ENCODE measurements at places on chromosomes 2 and 18.
A peak's percentile ranks its signal among the peaks of the same experiment; 100 is the strongest.

DNA sequence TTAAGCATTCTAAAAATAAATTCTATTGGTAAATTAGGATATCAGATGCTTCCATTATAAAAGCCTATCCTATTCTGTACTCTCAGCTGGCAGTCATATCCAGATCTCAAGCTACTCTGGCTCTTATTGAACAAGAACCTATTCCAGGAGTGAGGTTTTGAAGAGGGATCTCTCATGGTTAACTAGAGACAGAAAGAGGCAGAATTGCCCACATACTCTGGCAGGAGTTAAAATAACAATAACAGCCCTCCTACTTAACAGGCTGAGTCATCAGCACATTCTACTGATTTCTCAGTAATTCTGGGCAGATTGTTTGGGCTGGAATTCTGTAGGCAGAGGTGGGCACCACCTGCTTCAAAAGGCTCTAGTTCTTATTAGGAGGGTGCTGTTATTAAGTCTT lies 142.0 kb upstream of the UNC80 start:
- DNase-seq, result no peak

DNA sequence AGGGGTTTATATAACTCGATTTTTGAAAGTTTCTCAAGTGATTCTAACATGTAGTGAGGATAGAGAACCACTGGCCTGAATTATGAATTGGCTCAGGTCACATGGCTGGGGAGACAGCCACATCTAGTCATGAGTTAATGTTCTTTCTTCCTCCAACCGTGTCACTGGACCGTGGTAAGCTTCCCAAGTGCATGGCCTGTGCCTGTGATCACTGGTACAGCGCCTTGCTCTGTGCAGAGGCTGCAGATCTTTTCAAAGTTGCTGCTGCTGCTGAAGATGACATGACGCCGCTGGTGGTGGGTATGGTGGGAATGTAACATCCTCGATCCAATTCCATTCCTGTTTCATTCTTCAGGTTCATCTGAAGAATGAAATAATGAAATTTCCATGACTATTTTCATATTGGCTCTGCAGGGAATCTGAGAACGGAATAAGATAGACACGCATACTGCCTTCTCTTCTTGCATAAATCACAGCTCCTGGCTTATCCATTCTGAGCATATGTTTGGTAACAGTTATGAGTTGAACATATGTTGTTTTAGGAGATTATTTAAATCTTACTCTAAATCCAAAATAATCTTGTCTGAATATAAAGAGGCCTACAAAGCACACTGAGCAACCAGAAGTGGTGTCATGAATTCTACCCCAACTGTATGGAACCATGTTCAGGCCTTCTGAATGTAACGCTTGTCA lies 100.5 kb upstream of the THSD7B start:
- no peak for DNase-seq

GRCh38 chr2:134122610-134123009 lies 131.3 kb upstream of the MGAT5 start:
- peak; percentile 15 for DNase-seq

DNA sequence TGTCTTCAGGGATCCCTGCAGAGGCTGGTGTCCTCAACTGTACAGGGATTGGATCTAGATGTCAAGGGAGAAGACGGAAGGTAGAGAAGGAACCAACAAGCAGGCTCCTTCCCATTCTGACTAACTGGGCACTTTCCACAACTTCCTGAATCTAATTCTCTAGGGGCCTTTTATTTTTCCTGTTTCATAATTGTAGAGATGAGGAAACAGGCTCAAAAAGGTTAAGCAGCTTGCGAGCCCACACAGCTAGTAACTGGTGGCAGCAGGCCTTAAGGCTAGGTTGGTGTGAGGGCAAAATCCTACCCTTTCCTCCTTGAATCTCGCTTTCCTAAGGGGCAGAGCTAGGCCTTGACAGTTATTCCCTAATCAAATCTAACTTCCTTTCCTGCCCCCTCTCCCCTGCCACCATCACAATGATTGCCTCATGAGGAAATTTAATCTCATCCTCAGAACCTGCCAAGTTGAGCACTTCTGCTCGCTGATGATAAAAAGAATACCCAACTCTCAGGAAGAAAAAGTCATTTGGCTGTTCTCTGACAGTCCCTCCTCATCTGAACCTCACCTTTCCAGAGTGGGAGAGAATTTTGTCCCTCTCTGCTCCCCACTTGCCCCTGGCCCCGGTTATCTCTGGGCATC lies 35.7 kb upstream of the POLE4 start:
- no peak for DNase-seq

- DNase-seq, result no peak
These were observed 86.6 kb upstream of the TMEM247 start for GRCh38 chr2:46392561-46393346.

DNA sequence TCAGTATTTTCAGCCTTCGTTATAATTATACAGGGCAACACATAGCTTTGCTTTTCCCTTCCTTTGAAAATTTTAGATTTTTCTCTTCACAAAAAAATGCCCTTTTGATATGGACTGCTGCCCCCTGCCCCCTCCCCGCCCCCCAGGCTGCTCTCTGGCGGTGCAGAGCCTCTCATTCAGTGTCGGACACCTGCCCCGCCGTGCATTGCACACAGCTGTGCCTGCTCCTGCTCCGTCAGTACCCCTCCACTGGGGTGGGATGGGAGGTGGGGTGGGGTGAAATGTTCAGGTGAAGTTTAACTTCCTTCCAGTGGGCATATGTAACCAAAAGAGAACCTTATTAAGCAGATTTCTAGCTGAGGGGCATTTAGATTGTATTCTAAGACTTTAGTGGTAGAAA lies 148.0 kb downstream of the CCDC85A start:
- DNase-seq, result no peak

GRCh38 chr2:32457814-32458213 lies 101.0 kb downstream of the BIRC6 start:
- no peak for DNase-seq

DNA sequence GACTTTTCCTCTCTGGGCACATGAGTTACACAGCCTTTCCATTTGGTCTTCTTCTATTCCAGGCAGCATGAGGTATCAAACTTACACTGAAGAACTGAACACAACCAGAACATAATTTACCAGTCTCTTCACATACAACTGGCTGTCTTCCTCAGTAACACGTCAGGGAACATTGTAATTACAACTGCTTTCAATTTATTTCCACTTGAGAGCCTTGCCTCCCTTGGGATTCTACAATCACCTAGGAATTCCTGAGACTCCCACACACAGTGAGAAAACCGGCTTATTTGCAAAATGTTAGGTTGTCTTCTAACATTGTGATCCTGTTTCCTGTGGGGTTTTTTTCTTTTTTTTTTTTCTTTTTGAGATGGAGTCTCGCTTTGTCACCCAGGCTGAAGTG lies 149.9 kb downstream of the TMX3 start:
- DNase-seq, result no peak

DNA sequence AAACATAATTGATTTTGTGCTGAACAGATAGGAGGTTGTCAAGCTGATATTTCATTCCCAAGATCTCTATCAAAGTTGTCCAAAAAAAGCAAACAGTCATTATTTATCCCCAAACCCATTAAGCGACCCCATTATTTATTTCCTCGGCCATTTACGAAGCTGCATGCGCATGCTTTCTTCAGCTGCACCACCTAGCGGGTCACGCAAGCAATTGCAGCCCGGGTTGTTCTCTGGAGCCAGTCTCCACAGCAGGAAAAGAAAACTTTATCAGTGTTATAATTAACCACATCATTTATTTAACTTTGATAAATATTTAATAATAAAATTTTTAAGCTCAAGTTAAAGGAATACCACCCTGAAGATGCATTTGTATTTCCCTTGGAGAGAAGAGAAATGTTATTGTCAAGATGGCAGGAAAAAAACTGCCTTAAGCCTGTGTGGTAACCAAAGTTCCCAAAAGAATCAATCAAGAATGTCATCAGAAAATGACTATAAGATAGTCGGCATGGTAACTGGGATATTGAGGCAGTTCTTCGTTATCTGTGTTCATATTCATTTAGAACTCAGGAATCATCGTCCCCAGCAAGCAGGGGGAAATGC lies 304.7 kb downstream of the FBXO15 start:
- no peak for DNase-seq

GRCh38 chr2:20222769-20223406 lies 2.0 kb downstream of the SDC1 start:
- peak; percentile 69 for DNase-seq

DNA sequence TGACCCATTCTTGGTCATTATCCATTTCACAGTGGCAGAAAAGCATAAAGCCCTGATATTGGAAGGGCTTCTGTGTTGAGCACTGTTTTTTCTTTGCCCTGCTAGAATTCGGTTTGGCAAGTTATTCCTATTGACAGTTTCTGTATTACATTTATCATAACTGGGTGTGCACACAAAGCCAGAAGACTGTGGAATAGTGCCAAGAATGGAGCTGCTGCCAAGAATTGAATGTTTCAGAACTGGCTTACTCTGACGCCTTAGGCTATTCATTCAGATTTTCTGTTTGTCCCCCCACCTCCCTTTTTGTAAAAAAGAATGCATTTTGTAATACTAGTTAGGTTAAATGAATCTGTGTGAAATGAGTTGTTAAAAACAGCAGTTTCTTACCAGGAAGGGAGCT lies 12.7 kb downstream of the KDM3A start:
- no peak for DNase-seq

DNA sequence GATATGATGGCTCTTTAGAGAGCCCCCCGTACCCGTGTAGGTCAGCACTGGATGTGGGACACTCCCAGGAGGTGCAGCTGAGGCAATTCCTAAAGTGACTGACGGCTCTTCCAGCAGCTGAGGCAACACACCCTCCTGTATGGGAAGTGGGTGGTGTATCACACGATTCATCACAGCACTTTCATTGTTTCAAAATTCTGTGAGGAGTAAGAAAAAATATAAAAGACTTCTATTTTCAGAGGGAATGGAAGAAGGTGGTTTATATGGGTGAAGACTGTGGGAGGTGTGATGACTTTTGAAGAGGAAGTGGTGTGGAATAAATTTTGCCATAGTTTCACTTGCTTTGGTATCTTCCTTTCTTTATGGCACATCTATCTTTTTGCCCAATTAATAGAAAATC lies 22.3 kb downstream of the QPCT start:
- DNase-seq, result no peak

- no peak for DNase-seq
These were observed 203.2 kb downstream of the ETAA1 start for GRCh38 chr2:67600222-67600871.

DNA sequence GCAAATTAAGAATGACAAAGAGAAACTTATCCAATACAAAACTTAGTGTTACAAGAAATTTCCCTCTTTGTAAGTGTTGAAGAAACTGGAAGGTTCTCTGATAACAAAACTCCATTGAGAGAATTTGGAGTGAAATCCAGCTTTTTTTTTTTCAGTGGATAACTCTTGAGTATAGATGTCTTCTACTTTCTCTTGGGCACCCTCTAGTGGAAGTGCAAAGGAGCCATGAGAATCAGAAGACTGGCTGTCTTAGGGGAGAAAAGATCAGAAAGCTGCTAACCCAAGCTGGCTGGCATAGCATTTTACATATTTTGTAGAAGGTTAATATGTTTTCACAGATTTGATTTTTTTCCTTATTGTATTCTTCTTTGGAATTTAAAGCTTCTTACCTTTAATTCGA lies 138.8 kb upstream of the SATB2 start:
- no peak for DNase-seq

DNA sequence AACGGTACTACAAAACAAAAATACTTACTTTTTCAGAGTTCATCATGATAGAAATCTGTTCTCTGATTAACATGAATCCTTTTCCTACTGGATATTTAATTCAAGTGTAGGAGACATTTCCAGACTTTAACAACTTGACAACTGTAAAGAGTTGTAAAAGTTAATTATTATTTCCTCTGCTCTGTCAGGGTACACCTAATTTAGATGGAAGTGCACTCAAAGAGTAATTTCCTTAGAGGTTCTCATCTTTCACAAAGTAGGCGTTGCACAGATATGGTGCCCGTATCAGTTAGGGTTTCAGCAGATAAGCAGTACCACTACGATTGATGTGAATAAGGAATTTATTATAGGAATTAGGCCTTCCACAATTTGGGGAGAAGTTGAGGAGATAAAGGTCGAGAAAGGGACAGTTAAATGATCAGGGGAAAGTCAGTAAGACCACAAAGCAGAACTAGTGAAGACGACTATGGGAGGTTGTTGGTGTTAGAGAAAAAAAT lies 16.2 kb upstream of the PDE11A start:
- DNase-seq, result no peak

GRCh38 chr2:232892843-232893242 lies 22.8 kb downstream of the SNORC start:
- DNase-seq, result no peak

GRCh38 chr2:200168641-200169555 lies 137.6 kb upstream of the SPATS2L start:
- no peak for DNase-seq

GRCh38 chr2:161725297-161725696 lies 101.1 kb downstream of the SLC4A10 start:
- no peak for DNase-seq

DNA sequence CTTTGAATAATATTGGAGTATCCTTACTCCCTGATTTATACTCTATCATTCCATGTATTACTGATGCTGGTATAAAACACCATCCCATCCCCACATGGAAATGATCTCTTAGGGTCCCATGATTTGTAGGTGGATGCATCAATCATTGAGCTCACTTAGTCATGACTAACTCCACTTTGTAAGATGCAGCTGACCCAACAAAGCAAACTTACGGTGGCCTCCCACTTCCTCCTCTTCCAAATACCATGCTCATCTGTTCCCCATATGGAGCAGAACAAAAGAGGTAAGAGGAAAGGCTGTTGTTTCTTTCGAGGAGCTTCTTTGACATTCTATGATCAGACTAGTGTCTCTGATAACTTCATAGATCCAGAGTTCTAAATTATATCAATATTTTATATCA lies 640.2 kb upstream of the SLC39A10 start:
- DNase-seq, result no peak

DNA sequence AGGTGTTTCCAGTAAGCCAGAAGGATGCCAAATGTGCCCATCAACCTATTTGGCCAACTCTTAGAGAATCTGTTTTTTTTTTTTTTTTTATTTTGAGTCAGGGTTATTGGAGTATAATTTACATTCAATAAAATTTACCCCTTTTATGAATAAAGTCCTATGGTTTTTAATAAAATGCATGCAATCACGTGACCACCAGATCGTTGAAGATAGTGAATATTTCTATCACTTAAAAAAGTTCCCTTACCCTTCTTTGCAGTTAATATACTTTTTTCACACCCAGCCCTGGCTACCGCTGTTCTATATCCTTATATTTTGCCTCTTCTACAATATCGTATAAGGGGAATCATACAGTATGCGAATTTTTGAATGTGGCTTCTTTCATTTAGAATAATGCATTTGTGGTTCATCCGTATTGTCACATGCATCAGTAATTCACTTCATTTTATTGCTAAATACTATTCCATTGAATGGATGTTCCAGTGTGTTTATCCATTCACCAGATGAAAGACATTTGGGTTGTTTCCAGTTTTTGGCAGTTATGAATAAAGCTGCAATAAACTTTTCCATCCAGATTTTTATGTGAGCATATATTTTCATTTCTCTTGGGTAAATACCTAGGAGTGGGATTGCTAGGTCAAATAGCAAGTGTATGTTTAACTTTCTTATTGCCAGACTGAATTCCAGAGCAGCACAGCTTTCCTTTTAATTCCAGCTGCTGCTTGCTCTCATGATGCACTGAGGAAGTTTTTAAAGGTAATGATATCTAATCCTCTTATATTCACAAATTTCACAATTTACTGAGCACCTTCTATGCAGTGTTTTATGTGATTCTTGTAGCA lies 156.3 kb upstream of the NT5C1B start:
- DNase-seq, result no peak
